Coronary artery (tissue), 2 donors: ENCODE measurements at places on chromosomes 4 and X.

- DNase-seq, result no peak
These were observed 4.7 kb upstream of the NEUROG2 start for GRCh38 chr4:112520598-112521122.

DNA sequence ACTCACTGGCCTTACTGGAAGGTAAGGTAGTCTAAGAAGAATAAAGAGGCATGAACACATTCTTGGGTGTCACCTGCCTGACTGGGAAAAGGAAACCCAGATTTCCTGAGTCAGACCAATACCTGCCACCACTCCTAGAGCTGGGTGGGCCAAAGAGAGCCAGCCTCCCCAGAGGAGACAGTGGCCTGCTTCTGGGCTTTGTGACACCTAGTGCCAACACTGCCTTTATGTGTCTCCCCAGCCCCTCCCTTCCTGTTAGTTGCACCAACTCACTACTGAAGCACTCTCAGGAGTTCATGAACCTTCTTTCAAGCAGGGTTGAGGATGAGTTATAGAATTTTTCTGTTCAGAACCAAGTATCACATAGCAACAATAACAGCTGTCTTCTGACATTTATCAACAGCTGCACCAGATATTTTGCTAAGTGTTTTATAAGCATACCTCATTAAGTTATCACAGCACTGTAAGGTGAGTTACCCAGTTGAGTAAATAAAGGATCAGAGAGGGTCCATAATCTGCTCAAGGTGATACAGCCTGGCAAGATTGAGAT, 77.6 kb upstream of the ETNPPL start:
- no peak for DNase-seq

DNA sequence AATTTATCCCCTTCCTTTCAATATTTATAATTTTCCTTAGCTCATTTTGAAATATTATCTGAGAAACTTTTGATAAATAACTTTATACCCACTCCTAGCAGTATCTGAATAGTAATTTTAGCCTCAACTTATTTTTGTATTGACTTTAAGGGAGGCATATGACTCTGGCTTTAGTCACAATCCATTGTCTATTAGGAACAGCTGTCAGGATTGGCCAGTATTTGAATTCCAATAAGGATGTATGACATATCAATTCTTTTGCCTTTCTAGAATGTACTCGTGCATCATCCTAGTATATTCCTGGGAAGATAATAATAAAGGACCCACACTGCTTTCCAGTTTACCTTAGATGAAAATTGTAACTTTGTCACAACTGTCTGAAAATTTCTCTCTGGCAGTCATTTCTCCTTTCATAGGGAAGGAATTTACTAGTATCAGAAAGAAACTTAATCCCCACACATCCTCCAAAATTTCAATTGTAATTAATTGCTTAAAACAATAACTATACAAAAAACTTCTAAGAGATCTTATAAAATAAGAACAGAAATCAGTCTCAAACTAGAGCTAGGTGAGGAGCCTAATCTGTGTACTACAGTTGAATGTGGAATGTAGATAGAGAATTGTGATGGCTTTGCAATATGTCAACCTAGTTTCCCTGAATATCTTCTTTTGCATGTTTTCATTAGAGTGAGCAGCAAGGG, 121.0 kb upstream of the EPHA5 start:
- no peak for DNase-seq

DNA sequence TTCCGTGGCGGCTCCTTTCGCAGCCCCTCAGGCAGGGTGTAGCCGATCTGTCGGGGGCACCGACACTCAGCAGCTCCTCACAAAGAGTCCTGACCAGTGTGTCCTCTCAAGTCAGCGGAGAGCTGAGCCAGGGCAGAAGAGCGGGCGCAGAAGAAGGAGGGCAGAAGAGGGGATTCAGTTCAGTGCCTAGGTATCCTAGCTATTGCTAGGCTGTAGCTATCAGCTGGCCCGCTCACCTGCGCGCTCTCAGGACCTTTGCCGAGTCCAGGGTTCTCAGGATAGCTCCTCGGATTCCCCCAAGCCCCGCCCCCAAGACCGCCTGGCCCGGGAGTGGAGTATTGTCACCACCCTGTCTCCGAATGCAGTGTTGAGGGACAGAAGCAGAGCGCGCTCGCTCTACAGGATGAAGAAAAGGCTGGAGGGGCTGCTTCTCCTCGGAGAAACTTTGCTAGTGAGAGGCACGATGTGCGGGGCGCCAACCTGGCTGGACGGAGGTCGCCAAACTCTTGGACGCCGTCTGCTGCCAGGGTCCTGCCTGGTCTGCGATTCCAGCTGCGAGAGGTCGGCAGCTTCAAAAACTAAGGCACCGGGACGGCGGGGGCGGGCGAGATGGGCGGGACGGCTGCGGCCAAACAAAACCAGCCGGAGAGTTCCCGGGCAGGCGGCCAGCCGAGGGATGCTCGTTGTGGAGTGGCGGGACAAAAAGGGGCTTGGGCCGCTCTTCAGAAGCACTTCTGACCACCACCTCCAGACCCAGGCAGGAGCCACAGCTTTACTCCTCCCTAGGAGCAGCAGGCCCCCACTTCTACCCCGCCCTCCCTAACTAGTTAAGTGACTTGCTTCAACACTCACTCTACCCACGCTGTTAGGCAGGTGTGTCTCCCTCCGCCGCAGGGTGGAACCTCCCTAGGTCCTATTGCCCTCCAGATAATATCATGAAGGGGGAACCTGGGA, at the start of gene XKRX:
XKRX (minus strand) TSS at position 258 of the 954 bp plus-strand sequence. CDS start 613 bp downstream, outside the sequence.
- no peak for DNase-seq

GRCh38 chr4:130600706-130601105, 1504.8 kb downstream of the C4orf33 start:
- no peak for DNase-seq

DNA sequence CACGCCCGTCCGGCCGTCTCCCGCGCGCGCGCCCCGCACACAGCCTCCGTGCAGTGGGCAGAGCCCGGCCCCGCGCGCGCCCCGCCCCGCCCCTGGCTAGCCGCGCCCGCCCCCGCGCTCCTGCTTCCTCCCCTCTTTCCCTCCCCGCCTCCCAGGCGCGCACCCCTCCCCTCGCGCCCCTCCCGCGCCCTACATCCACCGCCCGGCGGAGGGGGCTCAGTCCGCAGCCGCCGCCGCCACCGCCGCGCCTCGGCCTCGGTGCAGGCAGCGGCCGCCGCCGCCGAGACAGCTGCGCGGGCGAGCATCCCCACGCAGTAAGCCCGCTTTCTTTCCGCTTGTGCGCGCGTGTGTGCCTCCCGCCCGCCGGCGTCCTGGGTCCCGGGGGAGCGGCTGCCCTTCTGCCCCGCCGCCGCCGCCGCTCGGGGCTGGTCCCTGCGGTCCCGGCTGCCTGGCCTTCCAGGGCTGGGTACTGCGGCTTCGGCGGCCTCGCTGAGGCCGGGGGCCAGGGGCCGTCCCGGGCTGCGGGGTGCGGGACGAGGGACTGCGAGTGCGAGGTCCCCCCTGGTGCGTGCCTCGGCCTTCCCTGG, at the start of gene FHL1:
FHL1 (plus strand) TSS at position 219 of the 587 bp plus-strand sequence.
- peak; percentile 84 for DNase-seq

- DNase-seq, result no peak
These were observed 156.3 kb downstream of the CPEB2 start for GRCh38 chr4:15158406-15159091.

GRCh38 chrX:56107320-56107719, 124.8 kb upstream of the KLF8 start:
- no peak for DNase-seq

- no peak for DNase-seq
These were observed 240.9 kb downstream of the AR start for GRCh38 chrX:67784712-67785111.

GRCh38 chrX:41684138-41684537, 4.6 kb upstream of the GPR34 start:
- no peak for DNase-seq

DNA sequence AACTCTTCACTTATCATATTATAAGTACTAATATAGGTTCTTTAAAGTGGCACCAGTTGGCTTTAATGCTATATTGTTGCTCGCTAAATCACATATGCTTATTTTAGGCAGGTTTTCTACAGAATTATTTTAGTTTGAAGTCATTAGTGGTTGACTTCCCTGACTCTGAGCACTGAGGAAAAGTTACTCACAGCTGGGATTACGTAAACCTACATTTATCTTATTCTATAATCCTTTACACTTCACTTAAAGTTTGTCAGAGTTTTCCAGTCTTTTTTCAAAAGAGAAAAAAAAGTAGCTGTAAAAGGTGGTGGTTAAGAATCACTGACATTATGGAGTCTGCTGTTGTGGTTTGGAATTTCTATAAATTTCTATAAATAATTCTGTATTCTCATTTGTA, 5.8 kb downstream of the UGT2B4 start:
- DNase-seq, result no peak

GRCh38 chrX:71458866-71459265, 74.0 kb upstream of the OGT start:
- DNase-seq, result no peak

DNA sequence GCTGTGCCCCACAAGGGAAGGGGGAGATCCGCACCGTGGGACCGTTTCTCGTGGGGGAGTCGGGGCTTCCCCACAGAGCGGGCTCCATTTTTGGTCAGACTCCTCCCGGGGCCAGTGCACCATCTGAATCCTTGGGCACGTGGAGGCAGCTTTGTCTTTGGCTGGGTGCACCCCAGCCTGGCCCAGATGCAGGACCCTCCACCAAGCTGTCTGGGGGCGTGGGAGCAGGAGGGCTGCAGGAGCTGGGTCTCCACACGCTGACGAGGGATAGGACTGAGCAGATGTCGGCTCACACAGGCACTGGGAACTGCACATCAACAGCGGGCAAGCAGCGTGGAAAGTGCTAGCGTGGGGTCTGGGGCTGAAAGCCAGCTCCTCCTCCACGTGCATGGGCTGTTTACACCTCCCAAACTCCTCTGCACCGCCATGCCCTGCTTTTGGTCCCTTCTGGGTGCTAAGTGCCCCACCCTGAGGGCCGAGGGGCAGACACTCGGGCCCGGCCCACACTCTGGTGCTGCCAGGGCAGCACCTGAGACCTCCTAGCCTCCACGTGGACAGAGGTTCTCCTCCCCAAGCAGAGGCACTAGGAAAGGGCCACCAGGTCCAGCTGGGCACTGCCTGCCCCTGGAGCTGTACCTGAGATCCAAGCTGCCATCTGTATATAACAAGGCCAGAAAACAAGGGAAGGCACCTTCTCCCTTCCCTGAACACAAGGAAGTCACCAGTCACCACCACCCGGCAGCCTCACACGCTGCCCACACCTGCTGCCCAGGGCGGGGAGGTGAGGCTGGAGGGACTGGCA, 13.8 kb downstream of the DGKQ start:
- DNase-seq, result no peak

- DNase-seq, result no peak
These were observed 123.3 kb upstream of the TBL1X start for GRCh38 chrX:9341291-9342201.

DNA sequence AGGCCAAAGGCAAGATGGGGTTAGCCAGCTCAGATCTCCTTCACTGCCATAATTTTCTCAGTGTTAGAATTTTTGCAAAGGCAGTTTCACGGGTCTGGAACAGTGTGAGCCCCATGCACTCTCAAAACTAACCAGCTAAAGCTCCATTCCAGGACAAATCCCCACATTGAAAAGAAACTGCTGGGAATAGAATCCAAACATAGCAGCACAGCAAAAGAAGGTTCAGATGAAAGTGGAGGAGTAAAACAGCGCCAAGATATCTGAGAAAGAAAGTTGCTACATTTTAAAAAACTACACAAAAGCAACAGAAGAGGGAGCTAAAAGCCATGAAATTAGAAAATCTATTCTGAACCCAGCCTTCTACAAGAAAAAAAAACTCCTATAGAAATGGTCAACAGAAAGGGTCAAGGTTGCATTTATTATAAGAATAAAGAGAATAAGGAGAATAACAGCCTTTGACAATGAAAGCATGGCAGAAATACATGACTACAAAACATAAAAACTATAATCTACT, 39.6 kb upstream of the SLC7A3 start:
- no peak for DNase-seq

DNA sequence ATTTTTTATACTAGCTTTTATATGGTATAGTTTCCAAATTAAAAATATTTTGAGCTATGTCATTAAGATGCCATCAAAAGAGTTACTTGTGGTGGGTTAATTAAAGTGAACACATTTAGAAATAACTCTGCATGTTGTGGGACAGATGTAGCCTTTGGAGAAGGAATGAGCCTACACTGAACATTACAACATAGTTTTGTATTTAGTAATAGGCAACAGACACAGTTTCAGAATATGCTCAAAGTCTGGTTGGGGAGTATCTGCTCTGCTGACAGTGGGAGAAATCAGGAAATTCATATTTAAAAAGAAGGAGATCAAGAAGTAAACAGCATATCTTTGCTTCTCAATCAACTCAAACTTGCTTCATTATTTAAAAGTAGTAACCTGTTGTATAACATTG, 23.7 kb downstream of the EMCN start:
- DNase-seq, result no peak

- no peak for DNase-seq
These were observed 48.1 kb downstream of the SRPX start for GRCh38 chrX:38172596-38172995.

GRCh38 chrX:153434801-153435200, 11.1 kb downstream of the TREX2 start:
- DNase-seq, result no peak

- DNase-seq, result no peak
These were observed 7.6 kb downstream of the WFS1 start for GRCh38 chr4:6277139-6277802.

DNA sequence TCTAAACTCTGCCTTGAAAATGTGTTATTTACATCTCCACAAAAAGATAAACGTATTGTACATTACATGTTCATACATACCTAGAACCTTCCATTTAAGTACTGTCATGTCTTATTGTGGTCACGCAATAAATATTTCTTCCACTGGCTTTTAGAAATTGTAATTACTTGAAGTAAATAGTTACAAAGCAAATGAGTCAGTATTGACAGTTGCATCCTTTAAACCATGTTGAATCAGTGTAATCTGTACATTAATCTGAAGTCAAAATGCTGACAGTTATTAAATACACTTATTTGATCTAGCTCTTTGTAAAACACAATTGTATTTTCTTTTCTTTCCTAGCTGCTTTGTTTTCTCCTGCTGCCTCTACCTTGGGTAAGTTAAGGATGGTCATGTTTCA, 446.7 kb downstream of the EPHA5 start:
- DNase-seq, result no peak

DNA sequence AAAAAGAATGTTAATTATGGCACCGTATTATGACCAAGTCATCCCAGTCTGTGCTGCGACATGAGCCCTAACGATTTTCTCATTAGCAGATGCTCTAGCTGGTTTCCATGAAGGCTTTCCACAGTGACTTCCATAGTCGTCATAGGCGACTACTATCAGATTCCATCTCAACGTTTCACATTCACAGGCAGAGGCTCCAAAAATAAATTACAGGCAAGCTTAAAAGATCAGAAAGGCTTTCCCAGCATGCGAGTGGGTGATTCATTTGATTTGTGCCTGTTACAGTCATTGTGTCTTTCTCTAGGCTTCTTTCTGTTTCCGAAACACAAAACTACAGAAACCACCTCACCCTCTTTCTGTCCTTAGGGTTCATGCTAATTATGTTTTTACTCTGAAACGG, 43.2 kb downstream of the PALLD start:
- no peak for DNase-seq

- DNase-seq, result no peak
These were observed at the start of gene CFP for GRCh38 chrX:47629419-47630200. Gene CFP, minus strand, starts transcription at chrX:47629930. Its CDS starts 86 bp downstream, at chrX:47629844.

DNA sequence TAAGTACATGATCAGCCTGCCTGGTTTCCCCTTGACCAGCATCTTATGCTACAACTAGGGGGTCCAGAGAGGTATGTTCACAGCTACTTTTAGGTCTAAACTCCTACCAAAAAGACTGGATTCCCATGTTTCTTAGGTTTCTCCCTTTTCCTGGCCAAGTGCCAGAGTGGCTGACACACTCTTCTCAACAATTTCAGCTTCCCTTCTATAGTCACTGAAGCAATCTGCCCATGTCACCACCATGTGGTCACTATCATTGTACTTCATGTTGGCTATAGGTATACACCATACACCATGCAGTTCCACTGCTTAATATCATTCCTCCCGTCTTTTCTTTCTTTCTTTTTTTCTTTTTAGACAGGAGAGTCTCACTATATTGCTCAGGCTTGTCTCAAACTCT, 66.9 kb downstream of the KLHL13 start:
- no peak for DNase-seq
